ENCODE measurements at places on chromosomes 5 and 9. TPM values are rescaled to one million over a fixed set of nuclear protein-coding genes. Genes with fewer than 3 reads are reported as not detected.

- H3K27ac ChIP-seq: no peak overlapping the region
- no peaks in the 10 kb centered on the region for H3K36me3 ChIP-seq
- peaks cover 4% of the 10 kb centered on the region for H3K27me3 ChIP-seq
- DNase-seq: no peak
Measured at GRCh38 chr5:74143151-74143550, 497.4 kb downstream of the ENC1 start.

DNA sequence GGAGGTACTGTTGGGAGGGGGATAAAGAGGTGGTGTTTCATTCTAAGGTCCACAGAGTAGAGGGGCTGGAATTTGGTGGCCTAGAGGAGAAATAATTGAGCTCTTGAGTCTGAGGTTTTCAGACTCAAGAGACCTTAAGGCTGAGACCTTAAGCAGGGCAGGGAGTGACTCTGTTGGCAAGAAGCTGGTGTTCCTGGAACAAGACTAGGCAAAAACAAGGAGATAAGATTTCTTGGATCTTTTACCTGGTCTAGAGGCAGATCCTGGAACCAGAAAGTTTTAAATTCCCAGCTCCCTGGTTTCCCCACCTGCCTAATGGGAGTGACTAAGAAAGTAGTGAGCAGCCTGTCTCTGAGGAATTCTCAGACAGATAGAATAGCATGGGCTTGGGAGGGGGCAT is 4.1 kb upstream of the CCL21 start:
- H3K4me1 ChIP-seq: no peaks in the 10 kb centered on the region
- no peak overlapping the region for H3K27ac ChIP-seq
- H3K4me3 ChIP-seq: no peak overlapping the region
- no peaks in the 10 kb centered on the region for H3K36me3 ChIP-seq
- DNase-seq: no peak

Gene NUTM2G
- not detected for total RNA-seq

Gene DNM1
- 14.4 TPM for total RNA-seq

DNA sequence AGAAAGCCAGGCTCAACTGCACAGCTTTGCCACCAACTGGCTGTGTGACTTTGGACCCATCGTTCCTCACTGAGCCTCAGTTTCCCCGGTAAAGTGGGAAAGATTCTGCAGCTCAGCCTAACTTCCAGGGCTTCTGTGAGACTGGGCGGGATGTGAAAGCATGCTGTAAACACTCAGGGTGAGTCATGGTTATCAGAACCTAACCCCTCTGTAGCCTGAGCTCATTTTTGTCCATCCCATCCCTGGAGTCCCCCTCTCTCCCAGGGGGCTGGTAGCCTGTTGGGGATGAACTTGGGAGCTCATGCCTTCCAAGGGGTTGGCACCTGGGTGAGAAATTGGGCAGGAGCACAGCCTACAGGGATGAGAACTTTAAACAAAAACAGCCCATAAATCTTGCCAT is 2.3 kb downstream of the CCDC69 start:
- no peaks in the 10 kb centered on the region for H3K27me3 ChIP-seq
- peaks cover 22% of the 10 kb centered on the region for H3K4me1 ChIP-seq
- H3K27ac ChIP-seq: peak overlapping the region; percentile 33
